ENCODE measurements at places on chromosomes 12 and 14.

GRCh38 chr12:54935235-54935951 lies 49.2 kb downstream of the TESPA1 start:
- DNase-seq, result no peak

GRCh38 chr12:130087222-130087621 lies 75.0 kb upstream of the FZD10 start:
- no peak for DNase-seq

DNA sequence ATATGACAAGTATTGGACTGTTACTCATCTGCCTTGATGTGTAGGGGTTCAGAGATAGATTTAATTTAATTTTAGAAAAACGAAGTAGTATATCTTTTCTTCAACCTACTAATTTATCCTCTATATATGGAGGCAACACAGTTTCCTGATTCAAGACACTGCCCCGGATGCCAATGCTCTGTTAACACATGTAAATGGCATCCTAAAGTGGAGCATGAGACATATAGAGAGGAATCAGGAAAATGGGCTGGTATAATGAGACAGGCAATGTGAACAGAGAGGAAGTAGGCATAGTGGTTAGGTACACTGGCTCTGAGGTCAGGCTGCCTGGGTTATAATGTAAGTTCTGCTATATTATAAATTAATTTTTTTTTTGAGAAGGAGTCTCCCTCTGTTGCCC lies 85.6 kb downstream of the OTOGL start:
- no peak for DNase-seq

GRCh38 chr14:102693006-102693755 lies 84.1 kb upstream of the TRAF3 start:
- no peak for DNase-seq

- no peak for DNase-seq
These were observed 15.7 kb upstream of the RAB35 start for GRCh38 chr12:120132054-120132836.

- no peak for DNase-seq
These were observed 78.3 kb downstream of the LGMN start for GRCh38 chr14:92670160-92670559.

- no peak for DNase-seq
These were observed 271.8 kb downstream of the EGLN3 start for GRCh38 chr14:33679025-33679424.

DNA sequence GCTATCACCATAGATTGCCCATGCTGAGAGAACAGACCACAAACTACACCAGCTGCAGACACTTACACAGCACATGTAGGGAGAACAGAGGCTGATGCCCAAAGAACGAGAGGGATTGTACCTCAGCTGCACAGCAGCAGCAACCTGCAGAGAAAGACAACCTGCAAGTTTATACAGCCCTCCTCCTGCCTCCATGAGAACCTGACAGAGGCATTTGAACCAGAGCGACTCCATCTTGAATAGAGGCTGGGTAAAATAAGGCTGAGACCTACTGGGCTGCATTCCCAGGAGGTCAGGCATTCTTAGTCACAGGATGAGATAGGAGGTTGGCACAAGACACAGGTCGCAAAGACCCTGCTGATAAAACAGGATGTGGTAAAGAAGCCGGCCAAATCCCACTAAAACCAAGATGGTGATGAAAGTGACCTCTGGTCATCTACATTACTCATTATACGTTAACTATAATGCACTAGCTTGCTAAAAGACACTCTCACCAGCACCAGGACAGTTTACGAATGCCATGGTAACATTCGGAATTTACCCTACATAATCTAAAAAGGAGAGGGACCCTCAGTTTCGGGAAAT lies 262.4 kb upstream of the HMGA2 start:
- DNase-seq, result no peak

DNA sequence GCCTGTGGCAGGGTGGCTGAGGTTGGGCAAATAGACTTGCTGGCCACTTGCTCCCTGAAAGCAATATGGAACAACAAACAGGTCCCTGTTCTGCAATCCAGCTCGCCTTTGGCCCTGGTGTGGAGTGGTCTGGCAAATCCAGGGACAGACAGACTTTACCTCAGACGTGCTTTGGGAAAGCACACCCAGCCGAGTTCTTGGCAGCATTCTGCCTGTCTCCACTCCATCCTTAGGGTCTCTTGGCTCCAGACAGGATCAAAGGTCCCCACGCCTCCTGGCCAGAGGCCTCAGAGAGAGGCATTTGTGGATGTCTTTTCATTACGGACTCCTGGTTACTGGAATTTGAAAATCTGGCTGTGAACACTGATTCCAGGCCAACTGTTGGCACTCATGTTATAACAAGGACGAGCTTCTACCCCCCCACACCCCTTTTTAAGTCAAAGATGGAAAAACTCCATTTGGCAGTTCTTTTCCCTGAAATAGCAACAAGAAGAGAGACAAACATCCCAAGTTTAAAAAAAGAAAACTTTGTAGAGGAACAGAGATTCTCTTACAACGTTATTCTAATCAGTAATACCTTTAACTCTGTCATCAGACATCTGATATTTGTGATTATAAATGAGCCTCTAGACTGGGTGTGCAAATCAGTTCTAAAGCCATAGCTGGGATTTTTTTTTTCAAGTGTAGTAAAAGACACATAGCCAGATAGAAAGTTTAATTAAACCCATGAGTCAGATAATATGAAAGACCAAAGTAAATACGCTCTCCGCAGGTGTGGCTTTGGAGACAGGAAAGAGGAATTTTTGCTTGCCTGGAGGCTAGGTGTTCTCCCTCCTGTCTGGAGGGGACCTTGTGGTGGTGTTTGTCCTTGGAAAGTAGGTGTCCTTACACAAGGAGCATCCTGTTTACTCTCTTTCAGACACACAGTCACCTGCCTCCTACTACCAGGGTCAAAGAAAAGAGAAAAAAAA lies 60.7 kb downstream of the GALNT8 start:
- DNase-seq, result no peak

- DNase-seq, result no peak
These were observed 2.2 kb downstream of the CYP27B1 start for GRCh38 chr12:57764662-57765002.

- DNase-seq, result no peak
These were observed 23.8 kb downstream of the GALNT9 start for GRCh38 chr12:132305560-132305966.

DNA sequence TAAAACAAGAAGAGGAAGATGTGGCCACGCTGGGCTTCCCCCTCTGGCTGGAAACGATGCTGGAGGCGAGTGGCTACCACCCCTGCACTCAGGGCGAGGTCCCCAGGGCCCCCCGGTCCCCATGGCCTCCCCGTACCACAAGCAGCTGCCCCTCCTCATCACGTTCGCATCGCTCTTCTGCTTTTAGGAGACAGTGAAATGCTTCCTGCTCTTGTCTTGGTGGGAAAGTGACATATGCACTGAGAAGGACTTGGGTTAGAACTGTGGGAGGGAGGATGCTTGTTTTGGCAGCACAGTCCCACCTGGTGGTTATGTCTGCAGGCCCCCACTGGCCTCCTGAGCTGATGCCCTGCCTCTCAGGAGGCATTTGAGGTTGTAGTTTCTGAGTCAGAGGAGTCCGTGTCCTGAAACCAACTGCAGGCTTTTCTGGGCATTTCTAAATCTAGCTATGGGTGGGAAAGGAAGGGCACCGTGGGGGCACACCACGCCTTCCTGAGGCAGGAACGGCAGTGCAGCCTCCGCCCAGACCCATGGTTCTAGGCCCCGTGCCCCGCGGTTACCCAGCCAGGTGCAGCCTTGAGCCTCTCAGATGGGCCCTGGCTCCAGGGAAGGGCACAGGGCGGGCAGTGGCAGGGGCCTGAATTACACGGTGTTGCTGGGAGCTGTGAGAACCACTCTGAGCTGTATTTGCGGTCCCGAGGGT lies 139.3 kb downstream of the ADGRD1 start:
- no peak for DNase-seq
